Fibroblast of lung (primary cell): ENCODE measurements at places on chromosomes 12 and 14. TPM values are rescaled to one million over a fixed set of nuclear protein-coding genes. Genes with fewer than 3 reads are reported as not detected.

SLC11A2 gene
- total RNA-seq = 57.5 and 75.0 TPM in 2 replicates

TMTC1 gene
- 92.5 and 222 TPM in 2 replicates for total RNA-seq

COL2A1 gene
- total RNA-seq = not detected in 2 replicates

B3GNT4 gene
- under 0.01 and 0.33 TPM in 2 replicates for total RNA-seq

GPR65 gene
- under 0.01 and 0.17 TPM in 2 replicates for total RNA-seq

PDE3A gene
- 0.17 and 0.26 TPM in 2 replicates for total RNA-seq

SRRM4 gene
- not detected in 2 replicates for total RNA-seq
